ENCODE measurements at places on chromosomes 7 and 10.

DNA sequence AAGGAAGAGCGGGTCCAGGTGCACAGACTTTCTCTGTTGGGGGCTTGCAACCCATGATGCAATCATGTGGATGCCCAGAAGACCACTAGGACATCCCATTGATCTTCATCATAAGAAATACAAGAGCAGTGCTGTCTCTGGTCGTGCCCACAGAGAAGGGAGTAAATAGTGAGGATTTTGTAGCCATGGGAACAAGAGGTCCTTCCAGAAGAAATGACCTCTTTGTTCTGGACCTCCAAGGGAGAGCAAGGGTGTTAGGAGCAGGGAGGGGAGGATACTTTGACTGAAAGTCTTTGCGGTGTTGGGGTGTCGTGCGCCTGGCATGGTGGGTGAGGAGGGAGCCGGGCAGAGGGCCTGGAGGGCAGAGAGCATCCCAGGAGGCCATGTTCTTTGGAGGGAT is 55.0 kb upstream of the EN2 start:
- no peak for DNase-seq

GRCh38 chr10:119531067-119531466 is 11.5 kb downstream of the RGS10 start:
- DNase-seq: no peak

- DNase-seq: peak; percentile 93
Measured at GRCh38 chr10:110007701-110008517, at the start of gene ADD3. ADD3 (plus strand) TSS chr10:110007984; CDS start chr10:110100654, 92,670 bp downstream.

- no peak for DNase-seq
Measured at GRCh38 chr7:55549457-55549856, 22.8 kb downstream of the VOPP1 start.

DNA sequence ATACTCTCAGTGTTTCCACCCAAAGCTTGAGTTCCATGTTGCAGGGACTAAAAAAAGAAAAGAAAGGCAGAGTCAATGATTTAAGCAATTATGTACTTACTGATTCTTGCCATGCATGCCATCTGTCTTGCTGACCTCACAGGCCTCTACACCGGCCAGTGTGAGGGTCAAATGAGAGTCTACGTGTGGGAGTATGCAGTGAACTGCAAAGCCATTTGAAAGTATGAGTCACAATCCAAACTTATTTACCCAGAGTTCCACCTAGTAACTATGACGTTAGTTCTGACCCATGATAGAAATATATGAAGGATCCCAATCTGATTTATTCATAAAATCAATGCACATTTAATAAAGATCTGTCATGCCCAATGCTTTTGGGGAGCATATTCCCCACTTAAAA is 26.5 kb downstream of the PDE1C start:
- DNase-seq: no peak

DNA sequence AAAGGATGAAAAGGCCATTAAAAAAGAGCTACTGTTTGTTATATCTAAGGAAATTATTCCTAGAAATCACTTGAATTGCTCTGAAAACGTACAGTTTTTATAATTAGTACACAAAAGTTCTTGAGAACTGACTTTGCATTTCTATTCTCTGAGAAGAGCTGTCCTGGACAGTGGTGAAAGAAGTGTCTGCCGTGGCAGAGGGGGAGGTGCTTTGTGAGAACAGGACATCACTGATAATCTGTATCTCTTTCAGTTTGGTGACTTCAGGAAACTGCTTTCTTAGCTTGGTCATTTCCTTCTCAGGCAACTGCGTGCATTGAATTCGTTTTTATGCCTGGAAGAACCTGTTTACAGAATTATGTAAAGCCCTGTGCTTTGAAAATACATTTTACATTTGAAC is 52.1 kb downstream of the POLL start:
- DNase-seq: no peak

GRCh38 chr10:88848499-88848898 is 3.1 kb downstream of the ANKRD22 start:
- DNase-seq: no peak

DNA sequence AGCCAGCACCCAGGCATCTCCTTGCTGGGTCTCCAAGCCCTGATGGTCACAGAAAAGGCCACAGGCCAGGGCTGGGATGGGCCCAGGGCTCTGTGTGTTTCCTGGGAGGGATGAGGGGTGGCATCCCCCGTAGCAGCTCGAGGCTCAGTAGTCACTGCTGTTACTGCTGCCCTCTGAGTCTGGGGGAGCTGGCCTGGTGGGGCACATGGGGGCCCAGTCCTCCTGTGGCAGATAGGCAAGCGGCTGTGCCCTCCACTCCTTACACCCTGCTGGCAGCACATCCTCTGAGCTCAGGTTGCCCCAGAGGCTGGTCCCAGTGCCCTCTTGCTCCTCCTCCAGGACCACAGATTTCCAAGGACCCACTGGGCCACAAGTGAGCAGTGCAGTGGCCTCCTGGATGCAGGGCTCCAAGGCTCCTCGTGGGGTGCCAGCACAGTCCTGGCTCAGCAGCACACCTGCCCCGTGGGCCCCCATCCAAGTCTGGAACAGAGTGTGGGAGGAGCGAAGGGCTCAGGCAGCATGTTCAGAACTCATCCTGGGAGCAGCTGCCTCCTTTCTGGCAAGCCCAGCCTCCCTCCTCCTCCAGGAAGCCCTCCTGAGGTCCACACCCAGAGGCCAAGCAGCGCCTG is 31.5 kb upstream of the TUBB8 start:
- no peak for DNase-seq

DNA sequence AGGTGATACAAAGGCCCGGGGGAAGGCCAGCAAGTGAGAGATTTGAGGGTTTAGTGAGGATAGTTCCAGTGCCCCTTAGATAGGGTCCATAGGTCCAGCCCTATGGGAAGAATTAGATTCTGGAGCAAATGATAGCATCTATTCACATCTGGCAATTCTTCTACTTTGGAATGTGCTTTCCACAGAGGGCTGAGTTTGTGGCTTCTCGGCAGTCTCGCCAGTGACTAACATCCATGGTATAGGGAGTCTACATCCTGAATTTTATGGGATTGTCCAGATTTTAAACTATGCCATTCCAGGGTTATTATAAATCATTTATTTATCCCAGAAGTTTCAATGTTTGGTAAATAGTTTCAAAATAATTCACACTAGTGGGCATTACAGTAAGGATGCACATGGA is 207.3 kb upstream of the ADO start:
- no peak for DNase-seq

- DNase-seq: no peak
Measured at GRCh38 chr7:15175152-15175551, 272.6 kb upstream of the DGKB start.

DNA sequence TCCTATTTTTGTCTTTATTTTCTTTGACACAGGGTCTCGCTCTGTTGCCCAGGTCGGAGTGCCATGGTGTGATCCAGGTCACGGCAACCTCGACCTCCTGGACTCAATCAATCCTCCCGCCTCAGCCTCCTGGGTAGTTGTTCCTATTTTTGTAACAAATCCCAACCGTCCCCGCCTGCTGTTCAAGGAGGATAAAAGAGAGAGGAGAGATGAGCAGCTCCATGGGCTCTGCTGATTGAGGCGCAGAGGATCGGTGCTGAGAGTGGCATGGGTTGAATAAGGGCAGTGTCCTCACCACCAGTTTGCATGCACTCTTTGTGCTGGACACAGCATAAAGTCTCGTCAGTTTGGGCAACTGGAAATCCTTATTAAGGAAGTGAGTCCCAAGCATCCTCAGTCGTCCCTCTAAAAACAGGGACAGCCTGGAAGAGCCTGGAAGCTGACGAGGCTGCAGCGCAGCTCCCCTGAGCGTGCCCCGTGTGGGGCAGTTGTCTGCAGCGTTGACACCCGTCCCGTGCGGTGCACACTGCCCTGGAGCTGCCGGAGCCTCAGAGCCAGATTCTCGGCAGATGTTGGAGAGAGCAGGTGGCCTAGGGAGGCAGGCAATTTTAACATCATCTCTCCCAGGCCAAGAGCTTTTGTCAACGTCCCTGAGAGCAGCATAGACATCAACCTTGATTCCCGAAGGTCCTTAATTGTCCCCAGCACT is 404.2 kb upstream of the RNF32 start:
- no peak for DNase-seq

- no peak for DNase-seq
Measured at GRCh38 chr7:112937651-112938415, 147.6 kb upstream of the TMEM168 start.

- no peak for DNase-seq
Measured at GRCh38 chr10:27433976-27434375, 70.1 kb upstream of the RAB18 start.

DNA sequence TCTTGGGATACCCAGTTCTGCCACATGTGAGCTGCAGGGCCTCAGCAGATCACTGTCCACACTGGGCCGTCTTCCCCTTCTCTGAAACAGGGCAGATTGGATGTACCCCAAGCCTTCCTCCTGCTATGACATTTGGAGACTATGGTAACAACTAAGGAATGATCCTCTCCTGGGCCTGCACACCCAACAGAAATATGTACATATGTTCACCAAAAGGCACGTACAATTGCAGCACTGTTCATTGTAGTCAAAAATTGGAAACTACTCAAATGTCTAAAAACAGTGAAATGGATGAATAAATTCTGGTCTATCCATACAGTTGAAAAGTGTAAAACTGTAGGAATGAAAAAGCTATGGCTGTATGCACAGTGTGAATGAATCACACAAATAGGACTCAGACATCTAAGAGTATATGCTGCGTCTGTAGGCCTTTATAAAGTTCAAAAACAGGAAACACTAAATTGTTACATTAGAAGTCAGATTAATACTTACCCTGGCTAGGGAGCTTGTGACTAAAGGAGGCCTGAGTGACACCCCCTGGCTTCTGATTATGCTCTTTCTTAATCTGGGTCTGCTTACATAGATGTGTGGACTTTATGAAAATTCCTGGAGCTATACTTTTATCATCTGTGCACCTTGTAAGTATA is 16.1 kb upstream of the XPNPEP1 start:
- DNase-seq: no peak

DNA sequence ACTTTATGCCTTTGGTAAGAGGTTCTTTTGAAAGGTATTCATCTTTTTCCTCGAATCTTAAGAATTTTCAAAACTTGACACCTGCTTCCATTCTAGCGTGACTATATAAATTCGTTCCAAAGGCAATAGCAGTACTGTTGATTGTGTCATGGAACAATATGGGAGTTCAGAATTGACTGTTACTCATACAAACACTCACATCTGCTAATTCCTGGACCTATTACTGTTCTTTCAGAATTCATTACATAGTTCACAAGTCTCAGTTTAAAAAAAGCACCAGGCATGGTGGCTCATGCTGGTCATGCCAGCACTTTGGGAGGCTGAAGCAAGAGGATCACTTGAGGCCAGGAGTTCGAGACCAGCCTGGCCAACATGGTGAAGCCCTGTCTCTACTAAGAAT is 80.9 kb downstream of the CACNB2 start:
- no peak for DNase-seq

- DNase-seq: no peak
Measured at GRCh38 chr7:36076074-36076473, 77.0 kb upstream of the EEPD1 start.

- DNase-seq: no peak
Measured at GRCh38 chr10:1128649-1129048, 72.5 kb downstream of the WDR37 start.

GRCh38 chr10:129339191-129339590 is 127.8 kb upstream of the MGMT start:
- DNase-seq: no peak

- no peak for DNase-seq
Measured at GRCh38 chr10:113732966-113733365, 18.5 kb upstream of the PLEKHS1 start.

GRCh38 chr10:63521416-63522276 is 445 bp downstream of the REEP3 start:
- peak; percentile 71 for DNase-seq

DNA sequence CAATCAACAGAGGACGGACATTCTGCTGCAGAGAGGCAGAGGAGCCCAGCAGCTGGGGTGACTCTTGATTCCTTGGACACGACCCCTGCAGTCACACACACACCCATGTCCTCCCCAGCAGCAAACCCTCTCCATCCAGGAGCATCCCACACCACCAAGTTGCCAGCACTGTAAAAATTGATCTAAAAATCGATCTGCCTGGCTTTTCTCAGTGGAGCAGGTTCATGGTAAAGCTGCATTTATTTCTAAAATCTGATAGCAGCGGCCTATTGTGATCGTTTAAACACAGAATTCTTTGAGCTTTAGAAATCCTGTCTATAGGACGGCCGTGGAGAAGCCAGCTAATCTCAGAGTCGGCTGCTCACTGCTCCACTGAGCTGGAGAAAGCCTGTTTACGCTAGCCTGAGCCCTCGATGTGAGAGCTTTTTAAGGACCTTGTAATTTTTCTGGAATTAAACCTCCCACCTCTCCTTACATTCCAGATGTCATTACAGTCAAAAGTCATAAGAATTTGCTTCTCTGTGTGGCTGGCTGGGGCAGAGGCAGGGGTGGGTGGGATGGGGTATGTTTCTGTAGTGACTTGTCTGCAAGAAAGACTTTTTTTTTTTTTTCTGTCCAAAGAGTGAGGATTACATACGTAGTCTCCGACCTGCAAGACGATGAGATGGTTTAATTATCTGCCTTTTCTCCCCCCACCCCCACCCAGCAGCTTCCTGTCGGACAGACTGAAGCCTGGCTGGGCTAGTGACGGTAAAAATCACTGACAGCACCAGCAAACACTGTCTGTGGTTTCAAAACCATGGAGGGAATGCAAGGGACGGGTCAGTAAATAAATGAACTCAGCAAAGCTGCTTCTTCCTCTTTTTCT is 31.6 kb downstream of the TRIM8 start:
- DNase-seq: no peak

DNA sequence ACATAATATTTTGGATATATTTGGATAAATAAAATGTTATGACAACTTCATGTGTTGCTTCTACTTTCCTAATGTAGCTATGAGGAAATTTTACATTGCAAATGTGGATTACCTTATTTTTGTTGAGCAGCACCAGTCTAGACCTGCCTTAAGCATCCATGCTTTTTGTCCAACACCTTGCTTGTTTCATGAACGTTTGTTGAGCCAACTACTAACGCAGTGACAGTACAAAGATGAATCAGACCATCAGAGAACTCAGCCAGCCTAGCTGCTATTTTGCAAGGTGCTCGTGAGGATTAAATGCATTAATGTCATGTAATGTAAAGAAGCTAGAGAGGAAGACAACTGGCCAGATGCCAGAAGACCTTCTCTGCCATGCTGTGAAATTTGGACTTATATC is 1.1 kb upstream of the ZC3HAV1L start:
- DNase-seq: no peak

Measured in occipital lobe (tissue), 3 donors.